ENCODE measurements at places on chromosomes 2 and 18. TPM values are rescaled to one million over a fixed set of nuclear protein-coding genes. Genes with fewer than 3 reads are reported as not detected.

- no peak for DNase-seq
These were observed 560.5 kb upstream of the HS6ST1 start for GRCh38 chr2:128879161-128879560.

GRCh38 chr18:31399306-31400032, 22.9 kb downstream of the DSG4 start:
- DNase-seq: no peak

DNA sequence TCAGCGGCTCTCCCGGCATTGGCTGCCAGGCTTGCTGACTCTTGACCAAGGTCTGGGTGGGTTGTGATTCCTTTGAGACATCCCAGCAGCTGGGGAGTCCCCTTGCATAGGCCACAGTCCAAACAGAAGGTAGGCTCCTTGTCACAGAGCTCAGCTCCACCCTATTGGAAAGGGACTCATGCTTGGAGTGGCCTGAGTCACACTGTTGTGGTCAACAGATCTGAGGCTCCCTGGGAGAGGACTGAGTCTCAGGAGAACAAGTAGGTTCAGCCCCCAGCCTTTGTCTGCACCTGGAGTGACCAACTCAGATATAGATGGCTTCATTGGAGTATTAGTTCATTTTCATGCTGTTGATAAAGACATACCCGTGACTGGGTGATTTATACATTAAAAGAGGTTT, 32.1 kb upstream of the SH3BP4 start:
- no peak for DNase-seq

- no peak for DNase-seq
These were observed 209.1 kb upstream of the REV1 start for GRCh38 chr2:99698896-99699295.

GNLY gene
- 3.2 TPM for polyA plus RNA-seq

Measured in left renal pelvis (tissue), 4 donors.